Fibroblast of lung (primary cell): ENCODE measurements at places on chromosomes 13 and 19. TPM values are rescaled to one million over a fixed set of nuclear protein-coding genes. Genes with fewer than 3 reads are reported as not detected.

The CPB2 gene
- total RNA-seq, result not detected in 2 replicates

- H3K4me3 ChIP-seq, result no peak overlapping the region
- no peak for DNase-seq
- H3K27me3 ChIP-seq, result no peaks in the 10 kb centered on the region
- H3K4me1 ChIP-seq, result no peaks in the 10 kb centered on the region
- H3K27ac ChIP-seq, result no peak overlapping the region
Measured at GRCh38 chr13:37047032-37047431, 12.5 kb downstream of the SUPT20H start.

DNA sequence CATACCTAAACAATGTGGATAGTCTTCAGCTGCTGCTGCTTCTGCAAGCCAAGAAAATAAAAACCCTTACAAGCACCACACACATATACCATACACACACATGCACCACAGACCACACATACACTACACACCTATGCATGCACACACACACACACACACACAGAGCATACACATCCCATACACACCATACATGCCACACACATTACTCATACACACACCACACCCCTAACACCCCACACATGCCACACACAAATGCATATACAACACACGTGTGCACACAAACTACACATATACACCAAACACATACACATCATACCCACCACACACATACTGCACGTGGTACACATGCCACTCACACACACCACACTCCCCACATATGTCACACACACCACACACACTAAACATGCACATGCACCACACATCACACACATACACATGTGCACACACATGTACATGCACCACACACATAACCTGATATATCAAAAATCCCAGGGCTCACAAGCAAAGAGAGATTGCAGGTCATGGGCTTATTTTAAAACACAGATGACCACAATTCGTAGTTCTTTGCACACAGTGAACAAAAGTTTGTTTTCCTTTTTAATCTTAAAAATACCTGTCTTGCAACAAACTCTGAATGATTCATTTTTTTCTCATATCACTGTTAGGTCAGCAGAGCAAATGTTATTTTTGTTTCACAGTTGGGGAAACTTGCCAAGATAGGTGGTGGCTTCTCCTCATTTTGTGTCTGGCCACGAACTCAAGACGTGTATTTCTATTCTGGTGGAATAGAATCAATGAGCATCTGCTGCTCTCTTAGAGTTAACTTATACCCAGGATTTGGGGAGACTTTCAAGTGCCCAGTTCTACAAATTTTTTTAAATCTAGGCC lies 456.6 kb downstream of the FGF9 start:
- no peaks in the 10 kb centered on the region for H3K4me1 ChIP-seq
- H3K36me3 ChIP-seq, result no peaks in the 10 kb centered on the region
- no peaks in the 10 kb centered on the region for H3K27me3 ChIP-seq
- H3K4me3 ChIP-seq, result no peak overlapping the region
- DNase-seq, result no peak
- no peak overlapping the region for H3K27ac ChIP-seq

The GRIN3B gene
- 0.51 and 0.66 TPM in 2 replicates for total RNA-seq

The SIGLEC5 gene
- not detected in 2 replicates for total RNA-seq

The STXBP2 gene
- total RNA-seq, result 2.8 and 4.6 TPM in 2 replicates

DNA sequence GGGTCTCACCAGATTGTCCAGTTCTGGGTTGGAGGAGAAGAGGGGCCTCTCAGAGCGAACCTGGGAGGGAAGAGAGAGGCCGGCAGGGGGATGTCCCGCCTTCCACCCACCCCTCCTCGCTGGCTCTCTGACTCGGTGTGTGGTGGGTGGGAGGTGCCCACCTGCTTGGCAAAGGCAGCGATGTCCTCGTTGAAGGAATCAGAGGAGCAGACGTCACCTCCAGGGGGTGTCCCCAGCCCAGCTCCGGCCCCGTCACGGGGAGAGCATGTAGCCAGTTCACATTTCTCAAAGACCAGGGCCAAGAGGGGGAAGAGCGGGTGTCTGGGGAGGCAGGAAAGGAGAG lies 2.7 kb downstream of the MEIS3 start:
- H3K27ac ChIP-seq, result no peak overlapping the region
- no peak overlapping the region for H3K4me3 ChIP-seq
- no peak for DNase-seq
- H3K27me3 ChIP-seq, result peaks cover 27% of the 10 kb centered on the region

GRCh38 chr19:46809534-46810272 lies 21.3 kb upstream of the SLC1A5 start:
- H3K4me3 ChIP-seq, result no peak overlapping the region
- DNase-seq, result no peak
- H3K27me3 ChIP-seq, result no peaks in the 10 kb centered on the region
- no peaks in the 10 kb centered on the region for H3K4me1 ChIP-seq

The DPRX gene
- total RNA-seq, result not detected in 2 replicates

- no peak for DNase-seq
- no peaks in the 10 kb centered on the region for H3K27me3 ChIP-seq
- no peaks in the 10 kb centered on the region for H3K4me1 ChIP-seq
- H3K36me3 ChIP-seq, result no peaks in the 10 kb centered on the region
Measured at GRCh38 chr13:31322702-31323405, 123.1 kb downstream of the B3GLCT start.
